ENCODE measurements at places on chromosomes 5 and 9.

DNA sequence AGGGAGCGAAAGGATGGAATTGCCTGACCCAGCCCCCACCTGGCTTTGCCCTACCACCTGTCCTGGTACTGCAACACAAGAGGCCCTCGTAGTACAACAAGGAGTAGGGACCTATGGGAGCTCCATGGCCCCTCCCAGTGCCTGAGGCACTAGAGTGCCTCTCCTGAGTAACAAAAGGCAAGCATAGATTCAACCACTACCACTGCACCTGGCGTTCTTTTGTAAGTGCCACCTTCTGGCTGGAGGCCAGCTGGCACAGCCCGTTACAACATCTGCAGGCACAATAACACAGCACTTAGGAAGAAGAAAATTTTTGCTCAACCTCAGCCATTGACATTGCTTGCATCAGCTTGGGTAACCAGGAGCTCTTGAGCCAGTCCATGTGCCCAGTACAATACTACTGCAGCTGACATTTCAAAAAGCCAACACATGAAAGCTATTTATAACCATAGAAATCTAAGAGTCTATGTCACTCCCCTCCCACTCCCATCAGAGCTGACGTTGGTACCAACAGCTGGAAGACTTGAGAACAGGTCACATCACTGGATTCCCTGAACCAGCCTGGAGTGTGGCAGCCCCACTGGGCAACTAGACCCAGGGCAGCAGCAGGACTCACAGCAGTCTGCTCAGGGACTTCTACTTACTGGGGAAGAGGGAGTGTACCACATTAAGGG lies 17.7 kb upstream of the FAM174A start:
- no peak for DNase-seq

- DNase-seq: no peak
Observed at GRCh38 chr5:5005353-5005752, 134.8 kb upstream of the ADAMTS16 start.

GRCh38 chr5:58116346-58116745 lies 343.5 kb downstream of the PLK2 start:
- DNase-seq: no peak

DNA sequence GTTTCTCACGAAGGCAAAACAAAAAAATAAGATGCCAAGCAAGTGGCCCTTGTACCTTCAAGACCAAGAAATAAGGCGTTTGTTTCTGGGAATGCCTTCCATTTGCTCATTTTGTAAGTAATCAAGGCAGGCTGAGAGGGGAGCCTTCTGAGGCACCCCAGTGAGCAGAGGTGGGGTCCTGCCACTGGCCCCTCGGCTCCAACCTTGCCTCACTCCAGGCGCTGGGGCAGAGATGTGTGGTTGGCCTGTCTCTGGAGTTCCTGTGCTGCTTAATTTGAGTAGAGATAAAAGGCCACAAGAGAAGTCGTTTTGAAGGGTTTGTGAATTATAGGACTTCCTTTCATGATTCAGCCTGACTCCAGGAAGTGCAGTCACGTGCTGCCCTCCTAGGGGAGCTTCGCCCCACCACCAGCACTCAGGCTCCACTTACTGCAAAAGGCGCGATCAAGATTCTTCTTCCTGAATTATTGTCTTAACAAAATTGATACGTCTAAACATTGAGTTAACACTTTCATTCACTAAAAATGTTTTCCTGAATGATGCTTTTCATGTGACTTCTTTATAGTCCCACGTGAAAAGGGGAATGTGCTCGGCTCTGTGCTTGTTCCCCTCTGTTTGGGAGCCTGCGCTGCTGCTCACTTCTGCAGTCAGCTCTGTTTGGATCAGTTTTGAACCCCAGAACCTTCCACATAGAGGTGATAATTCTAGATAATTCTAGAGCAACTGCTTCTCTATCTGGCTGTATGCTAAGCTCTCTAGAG lies 13.7 kb downstream of the SYK start:
- DNase-seq: peak; percentile 21

GRCh38 chr9:70902692-70903131 lies 218.7 kb downstream of the TRPM3 start:
- DNase-seq: peak; percentile 92
